ENCODE measurements at places on chromosomes 2 and 18.

DNA sequence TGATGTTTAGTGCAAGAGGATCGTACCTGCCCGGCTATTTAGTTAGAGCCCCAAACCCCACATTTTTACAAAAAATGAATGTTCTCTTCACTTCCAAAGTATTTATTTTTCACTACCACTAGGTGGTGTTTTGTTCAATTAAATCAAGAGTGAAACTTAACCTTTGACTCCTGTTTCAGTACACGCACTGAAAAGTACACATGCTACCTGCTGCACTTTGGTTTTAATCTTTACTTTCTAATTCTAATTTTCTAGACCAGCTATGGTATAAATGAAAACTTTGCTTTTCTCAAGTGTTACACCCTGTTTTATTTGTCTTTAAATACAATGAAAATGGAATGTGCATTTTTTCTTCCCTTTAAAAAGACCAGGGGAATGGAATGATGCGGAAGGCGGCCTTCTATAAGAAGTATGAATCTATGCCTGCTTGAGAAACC is 31.4 kb upstream of the CHN1 start:
- DNase-seq = peak; percentile 41

DNA sequence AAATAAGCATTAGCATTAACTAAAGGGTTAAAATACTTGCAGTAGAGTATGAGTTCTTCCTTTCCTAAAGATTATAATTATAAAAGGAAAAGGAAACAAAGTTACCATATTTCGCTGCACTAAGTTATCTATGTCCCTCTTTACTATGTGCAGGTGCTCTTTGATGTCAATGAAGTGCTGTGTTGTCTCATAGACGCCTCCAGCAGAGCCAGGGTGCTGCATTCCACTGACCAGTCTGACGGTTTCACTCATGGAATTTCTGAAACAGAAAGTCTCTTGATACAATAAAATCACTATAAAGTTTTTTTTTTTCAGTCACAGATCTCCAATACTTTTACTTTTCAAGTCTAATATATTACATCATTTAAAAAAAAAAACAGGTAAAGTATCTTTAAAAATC is 14.5 kb upstream of the CPLX4 start:
- DNase-seq = no peak

- DNase-seq = no peak
Measured at GRCh38 chr18:61400716-61401115, 67.5 kb downstream of the CDH20 start.

DNA sequence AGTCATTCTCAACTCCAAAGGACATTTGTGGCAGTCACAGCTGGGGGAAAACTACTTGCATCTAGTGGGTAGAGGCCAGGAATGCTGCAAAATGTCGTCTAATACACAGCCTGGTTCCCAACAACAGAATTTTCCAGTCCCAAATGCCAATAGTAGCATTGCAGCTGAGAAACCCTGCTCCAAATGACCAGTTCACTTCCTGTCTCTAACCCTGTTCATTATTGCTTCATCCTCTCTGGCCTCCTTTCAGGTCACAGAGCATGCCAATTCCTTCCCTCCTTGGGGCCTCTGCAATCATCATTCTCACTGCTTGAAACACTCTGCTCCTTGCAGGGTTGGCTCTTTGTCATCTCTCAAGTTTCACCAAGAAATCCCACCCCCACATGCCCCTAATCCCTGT is 139.1 kb downstream of the IRS1 start:
- DNase-seq = no peak

DNA sequence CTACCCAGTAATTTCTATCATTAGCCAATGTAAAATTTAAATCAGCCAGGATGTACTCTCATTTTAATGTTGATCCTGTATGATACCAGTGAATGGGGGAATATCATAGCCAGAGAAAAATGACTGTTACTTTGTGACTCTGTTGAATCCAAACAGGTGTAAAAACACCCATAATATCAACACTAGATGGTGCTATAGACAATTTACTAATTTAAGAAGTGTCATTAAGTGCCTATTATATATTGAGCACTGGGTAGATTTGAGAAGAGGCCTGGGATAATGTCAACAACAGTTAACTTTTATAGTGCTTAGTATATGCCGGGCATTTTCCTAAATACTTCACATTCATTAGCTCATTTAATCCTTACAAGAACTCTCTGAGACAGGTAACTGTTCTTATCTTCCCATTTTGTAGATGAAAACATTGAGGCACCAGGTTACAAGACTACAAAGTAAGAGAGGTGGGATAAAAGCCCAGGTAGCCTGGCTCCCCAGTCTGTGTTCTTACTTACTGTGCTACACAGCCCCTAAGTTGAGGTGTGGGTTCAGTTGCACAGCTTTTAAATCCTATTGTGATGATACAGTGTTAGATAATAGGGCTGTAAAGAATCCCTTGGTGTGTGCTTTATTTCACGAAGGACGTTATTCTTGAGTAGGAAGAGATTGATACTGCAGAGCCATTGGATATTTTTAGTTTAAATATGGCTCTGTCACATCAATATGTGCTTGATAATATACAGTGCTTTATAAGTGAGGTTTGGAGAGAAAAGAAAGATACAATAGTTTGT is 325.5 kb downstream of the AGPS start:
- DNase-seq = no peak

DNA sequence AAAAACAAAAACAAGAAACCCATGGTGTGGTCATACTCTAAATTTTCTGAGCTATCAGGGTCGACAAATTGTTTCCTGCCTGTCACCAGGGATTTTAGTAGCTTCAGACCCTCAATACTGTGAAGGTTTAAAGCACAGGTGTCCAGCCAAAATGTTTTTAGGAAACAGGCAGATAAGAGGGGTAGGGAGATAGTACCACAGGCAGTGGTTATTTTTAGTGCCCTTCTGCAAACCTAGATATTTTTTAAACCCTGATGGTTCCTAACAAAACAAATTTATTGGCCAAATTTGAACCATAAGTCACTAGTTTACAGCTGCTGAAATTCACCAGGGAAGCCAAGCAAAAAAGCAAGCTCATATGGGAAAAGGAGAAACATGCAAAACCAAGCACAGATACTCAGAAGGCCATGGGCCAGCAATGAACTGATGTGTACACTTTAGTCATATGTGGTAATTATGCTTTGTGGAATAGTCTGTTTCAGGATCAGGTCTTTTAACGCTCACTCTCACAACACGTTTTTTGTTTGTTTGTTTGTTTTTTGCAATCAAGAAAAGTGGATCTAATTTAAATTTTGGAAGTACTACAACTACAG is 156.8 kb upstream of the STK17B start:
- DNase-seq = no peak

- no peak for DNase-seq
Measured at GRCh38 chr2:86789687-86790133, 1.0 kb downstream of the CD8A start.

- DNase-seq = peak; percentile 25
Measured at GRCh38 chr2:54673501-54673998, 49.9 kb upstream of the EML6 start.

GRCh38 chr2:48531141-48531648 is 1.2 kb downstream of the STON1 start:
- DNase-seq = no peak

GRCh38 chr2:100832885-100833284 is 12.9 kb downstream of the NPAS2 start:
- DNase-seq = no peak

GRCh38 chr2:190482451-190482850 is 52.1 kb downstream of the NEMP2 start:
- no peak for DNase-seq

- DNase-seq = no peak
Measured at GRCh38 chr18:48645427-48646002, 106.7 kb downstream of the CTIF start.

DNA sequence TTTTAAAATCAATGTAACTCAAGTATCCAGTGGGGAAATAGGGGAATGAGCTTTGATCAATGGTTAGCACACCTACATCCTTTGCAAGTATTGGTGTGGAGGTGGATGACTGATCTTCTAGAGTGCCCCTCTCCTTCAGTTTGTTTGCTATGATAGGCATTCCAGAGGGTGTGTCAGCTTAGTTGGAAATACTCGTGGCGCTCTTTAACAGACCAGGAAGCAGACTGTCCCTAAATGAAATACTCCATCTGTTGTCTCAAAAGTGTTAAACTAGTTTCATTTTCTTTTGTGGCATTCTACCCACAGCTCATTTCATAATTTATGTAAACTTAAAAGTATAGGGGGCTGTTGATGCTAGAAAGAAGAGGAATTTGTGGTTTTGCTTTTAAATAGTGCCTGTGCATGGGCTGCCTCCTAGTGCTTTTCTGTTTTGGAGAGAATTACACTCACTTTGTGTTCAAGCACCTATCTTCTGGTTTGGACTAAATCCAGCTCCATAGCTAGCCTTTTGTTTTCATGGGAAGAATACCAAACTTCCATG is 66.2 kb downstream of the STAT1 start:
- DNase-seq = peak; percentile 41

- DNase-seq = no peak
Measured at GRCh38 chr18:48407358-48407757, 1.8 kb downstream of the ZBTB7C start.

All from CD4-positive, alpha-beta T cell treated with Interleukin-10 for 1 hour (primary cell).